ENCODE measurements at places on chromosomes 3 and 15.

- DNase-seq, result no peak
Observed at GRCh38 chr3:97863031-97863430, 41.2 kb downstream of the CRYBG3 start.

DNA sequence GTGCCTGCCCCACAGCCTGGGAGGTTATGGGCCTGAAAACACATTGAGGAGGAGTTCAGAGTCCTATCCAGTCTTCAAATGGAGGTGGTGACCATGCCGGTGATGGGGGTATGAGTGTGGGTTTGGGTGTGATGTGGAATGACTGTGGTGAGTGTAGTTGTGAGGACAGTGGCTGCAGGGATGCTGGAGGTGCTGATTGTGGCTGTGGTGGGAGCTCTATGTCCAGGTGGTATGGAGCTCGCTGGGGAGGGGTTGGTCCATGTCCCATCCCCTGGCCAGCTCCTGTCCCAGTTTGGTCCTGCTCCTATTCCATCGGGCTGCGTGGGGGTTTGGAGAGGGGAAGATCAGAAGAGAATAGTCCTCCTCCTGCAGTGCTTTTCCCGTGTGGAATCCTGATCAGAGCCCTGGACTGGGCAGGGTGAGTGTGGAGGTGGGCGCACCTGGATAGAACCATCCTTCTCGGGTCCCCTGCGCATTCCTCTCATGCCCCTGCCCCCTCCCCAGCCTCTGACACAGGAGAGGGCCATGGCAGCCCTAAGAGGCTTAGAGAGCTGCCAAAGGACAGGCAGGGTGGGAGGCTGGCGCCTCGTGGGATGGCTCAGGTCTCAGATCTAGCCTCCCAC lies 23.0 kb upstream of the GOLGA6C start:
- no peak for DNase-seq

DNA sequence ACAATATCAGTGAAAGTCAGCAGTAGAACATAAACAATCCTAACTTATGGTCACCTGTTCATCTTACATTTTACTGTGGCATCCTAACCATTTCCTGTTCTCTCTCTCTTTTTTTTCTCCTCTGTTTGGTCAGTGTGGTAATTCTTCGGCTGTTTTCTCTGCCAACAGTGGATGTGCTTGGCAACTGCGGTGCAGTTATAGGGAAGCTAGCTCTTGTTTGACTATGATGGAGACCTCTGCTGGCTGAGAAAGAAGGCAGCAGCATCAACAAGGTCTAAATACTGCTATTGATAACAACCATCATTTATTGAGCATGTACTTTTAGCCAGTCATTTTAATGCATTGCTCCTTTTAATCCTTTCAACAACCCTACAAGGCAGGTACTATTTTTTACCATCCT lies 723 bp upstream of the DRD3 start:
- no peak for DNase-seq

DNA sequence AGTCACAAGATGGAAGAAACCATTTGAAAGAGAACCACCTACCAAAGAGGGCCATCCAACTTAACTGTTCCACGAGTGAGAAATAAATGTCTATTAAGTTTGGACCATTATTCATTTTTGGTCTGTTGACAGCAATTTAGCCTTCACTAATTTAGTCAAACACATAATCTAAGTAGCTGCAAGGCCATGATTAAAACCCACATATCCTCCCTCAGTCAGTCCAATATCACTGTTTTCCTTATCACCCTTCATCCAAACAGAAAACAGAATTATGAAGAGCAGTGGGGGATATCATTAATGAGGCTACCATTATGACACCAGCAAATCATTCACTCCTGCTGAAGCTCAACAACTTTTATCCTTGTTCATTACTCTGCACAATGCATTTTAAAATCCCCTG lies 52.0 kb downstream of the PIK3CB start:
- DNase-seq, result no peak

DNA sequence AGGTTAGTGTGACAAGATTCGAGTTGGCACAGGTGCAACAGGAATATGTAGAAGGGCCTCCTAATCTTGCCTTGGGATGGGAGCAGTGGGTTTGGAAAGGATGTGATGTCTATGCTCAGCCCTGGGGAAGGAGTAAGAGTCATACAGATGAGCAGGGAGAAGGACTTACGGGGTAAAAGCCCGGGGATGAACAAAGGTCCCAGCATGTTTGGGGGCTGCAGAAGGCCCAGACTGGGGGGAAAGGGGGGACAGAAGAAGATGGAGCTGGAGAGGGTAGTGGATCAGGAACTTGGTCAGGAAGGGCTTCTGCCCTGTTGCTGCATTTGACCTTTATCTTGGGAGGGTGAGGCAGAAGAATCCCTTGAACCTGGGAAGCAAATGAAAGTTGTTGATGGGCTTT lies 240.1 kb upstream of the ST8SIA2 start:
- no peak for DNase-seq
